ENCODE measurements at places on chromosomes 4 and X.

GRCh38 chr4:156686120-156686519 lies 285.5 kb downstream of the PDGFC start:
- DNase-seq: no peak

DNA sequence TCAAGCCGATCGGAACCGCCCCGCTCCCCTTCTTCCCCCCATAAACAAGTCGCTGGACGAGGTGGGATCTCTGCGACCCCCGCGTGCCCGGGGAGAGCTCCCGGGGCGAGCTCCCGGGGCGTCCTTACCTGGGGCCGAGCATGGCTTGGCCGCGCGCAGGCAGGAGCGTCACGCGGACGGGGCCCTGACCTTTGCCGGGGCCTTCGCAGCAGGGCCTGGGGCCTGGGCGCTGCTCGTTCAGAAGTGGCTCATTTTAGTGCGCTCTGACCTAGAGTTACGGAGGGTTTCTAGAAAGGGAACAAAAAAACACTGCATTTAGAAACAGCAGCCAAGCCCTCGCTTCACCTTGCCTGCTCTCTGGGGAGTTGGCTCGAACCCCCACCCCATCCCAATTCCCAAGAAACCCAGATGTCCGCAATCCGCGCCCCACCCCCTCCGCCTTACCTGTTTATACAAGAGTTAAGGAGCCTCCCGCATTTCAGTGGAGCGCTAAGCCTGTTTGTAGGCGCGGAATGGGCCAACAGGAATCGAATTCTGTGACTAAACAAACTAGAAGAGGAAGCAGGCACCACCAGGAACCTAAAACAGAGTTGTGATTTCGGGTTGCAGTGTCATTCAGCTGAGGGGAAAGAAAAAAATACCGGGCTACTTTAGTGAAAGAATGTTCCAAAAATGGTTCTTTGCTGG lies 814 bp upstream of the RBM47 start:
- no peak for DNase-seq

DNA sequence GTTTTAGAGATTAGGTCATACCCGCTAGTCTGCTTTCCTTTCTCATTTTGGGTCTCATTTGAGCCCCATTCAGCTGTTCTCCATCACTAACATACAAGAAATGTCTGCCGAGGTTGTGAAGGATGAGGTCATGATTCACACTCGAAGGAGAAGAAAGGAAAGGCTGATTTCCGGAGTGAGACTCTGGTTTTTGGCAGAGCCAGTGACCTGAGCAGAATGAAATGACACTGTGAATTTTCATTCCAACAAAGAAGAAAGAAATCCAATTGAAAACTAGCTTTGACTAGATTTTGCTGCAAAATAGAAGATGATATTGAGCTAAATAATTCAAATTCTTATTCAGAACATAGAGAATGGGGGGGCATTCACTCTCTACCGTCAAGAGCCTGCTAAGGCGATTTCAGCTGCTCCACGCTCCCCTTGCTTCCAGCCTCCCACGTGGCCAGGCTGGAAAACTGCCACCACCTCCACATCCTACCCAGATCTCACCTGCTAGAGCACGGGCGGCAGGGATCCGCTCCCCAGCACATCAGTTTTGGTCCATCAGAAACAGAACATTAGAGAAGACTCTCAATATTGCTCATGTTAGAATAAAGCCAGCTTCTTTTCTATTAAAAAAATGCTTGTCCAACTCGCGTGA lies 39.0 kb downstream of the F11 start:
- no peak for DNase-seq

GRCh38 chrX:21747558-21747957 lies 10.4 kb downstream of the SMPX start:
- no peak for DNase-seq

DNA sequence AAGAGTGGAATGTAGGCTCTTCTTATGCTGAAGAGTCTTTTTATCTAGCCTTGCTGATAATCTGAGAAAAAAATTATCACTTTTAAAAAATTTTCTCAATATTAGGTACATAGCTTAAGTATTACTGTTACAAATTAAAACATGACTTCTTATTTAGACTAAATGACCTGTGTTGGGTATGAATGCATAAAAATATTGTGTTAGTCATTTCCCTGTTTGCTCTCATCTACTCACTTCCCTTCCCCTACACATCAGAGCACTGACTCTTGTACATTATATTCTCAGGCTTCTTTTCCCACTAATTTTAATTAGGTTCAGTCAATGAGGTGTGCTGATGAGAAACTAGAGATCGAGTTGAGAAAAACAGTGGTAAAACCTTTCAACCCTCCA lies 881.0 kb downstream of the PCDH18 start:
- no peak for DNase-seq

DNA sequence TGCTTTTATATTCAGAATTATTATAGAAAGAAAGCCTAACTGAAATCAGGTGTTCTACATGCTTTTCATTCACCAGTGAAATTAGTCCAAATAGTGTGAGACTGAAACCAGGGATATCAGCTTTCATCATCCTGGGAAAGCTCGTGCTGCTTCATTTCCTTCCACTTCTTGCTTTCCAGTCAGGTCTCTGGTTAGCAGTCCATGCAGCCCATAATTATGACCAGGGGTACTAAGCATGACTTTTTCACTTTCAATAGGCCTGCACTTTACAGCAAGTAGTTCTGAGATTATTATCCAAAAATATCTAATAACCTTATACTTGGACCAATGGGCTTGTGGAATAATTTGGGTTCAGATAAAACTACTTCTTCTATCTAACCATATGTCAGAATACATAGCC lies 673.2 kb upstream of the MAGEB2 start:
- no peak for DNase-seq

DNA sequence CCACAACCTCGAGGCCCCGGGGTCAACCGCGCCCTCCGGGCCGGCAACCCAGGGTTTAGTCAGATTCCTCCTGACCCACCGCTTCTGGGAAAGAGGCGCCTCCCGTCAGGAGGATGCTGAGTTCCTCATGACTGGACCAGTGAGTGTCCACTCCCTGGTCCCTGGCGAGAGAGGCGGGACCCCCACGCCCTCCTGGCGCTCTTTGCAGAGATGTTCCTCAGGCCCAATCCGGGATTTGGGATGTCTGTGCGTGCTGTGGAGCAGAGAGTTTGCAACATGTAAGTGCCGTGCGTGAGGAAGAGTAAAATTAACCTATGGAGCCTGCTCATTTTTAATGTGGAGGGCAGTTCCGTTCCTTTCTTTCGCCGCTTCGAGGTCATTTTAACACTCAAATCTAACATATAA lies 824 bp upstream of the UGDH start:
- DNase-seq: no peak

DNA sequence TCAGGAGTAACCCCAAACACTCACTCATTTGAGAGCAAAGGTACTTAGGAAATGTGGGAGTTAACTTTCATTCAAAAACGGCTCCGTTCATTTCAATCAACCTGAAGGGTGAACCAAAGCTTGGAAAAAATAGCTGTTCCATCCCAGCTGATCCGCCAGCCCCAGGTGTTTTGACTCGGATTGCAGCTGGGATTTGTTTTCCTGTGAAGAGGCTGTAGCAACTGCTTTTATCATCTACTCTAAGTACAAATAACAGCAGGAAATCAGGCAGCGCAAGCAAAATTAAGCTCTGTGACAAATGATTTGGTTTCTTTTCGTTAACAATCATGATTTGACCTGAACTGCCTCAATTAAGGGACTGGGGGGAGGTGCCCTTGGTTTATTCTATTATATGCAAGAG lies 154.7 kb downstream of the BEND2 start:
- no peak for DNase-seq

GRCh38 chrX:48893556-48894348 lies 3.8 kb downstream of the TIMM17B start:
- no peak for DNase-seq

DNA sequence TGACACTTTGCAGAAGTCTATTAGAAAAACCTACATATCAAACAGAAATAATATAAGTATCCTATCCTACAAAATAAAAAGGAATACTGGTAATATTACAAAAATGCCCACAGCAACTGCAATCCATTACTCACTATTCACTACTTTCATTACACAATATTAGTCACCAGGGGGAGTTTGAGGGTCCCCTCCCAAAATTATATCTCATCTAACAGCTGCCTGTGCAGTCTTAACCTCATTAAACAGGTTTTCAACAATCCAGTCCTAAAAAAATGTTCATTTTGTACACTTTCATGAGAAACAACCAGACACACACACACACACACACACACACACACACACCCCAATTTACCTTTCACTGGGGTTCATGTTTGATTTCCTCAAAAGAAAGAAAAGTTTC lies 2.9 kb downstream of the CLOCK start:
- DNase-seq: no peak
